ENCODE measurements at places on chromosomes 5 and 9. TPM values are rescaled to one million over a fixed set of nuclear protein-coding genes. Genes with fewer than 3 reads are reported as not detected.
A peak's percentile ranks its signal among the peaks of the same experiment; 100 is the strongest.

Gene OLFM1
- not detected for total RNA-seq

Gene GRXCR2
- total RNA-seq: not detected

Gene FLT4
- 3.2 TPM for total RNA-seq

GRCh38 chr9:13705373-13705772, 425.9 kb upstream of the MPDZ start:
- DNase-seq: peak; percentile 79

DNA sequence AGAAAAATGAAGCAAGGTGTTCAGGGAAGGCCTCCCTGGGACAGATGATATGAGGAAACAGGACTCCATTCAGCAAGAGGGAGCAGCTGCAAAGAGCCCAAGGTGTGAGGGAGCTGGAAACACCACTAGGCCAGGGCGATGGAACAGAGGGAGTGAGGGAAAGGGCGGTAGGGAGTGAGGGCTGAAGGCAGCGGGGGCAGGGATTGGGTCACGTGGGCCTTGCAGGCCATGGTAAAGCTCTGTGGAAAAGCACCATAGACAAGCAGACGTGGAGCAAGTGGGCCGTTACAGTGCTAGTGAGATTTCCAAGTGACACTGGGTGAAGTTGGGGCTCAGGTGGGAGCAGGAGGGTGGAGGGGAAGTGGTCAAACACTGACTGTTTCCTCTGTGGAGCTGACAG, 10.8 kb upstream of the PRRC1 start:
- DNase-seq: no peak

GRCh38 chr9:87112656-87113055, 165.3 kb upstream of the GAS1 start:
- DNase-seq: peak; percentile 74

DNA sequence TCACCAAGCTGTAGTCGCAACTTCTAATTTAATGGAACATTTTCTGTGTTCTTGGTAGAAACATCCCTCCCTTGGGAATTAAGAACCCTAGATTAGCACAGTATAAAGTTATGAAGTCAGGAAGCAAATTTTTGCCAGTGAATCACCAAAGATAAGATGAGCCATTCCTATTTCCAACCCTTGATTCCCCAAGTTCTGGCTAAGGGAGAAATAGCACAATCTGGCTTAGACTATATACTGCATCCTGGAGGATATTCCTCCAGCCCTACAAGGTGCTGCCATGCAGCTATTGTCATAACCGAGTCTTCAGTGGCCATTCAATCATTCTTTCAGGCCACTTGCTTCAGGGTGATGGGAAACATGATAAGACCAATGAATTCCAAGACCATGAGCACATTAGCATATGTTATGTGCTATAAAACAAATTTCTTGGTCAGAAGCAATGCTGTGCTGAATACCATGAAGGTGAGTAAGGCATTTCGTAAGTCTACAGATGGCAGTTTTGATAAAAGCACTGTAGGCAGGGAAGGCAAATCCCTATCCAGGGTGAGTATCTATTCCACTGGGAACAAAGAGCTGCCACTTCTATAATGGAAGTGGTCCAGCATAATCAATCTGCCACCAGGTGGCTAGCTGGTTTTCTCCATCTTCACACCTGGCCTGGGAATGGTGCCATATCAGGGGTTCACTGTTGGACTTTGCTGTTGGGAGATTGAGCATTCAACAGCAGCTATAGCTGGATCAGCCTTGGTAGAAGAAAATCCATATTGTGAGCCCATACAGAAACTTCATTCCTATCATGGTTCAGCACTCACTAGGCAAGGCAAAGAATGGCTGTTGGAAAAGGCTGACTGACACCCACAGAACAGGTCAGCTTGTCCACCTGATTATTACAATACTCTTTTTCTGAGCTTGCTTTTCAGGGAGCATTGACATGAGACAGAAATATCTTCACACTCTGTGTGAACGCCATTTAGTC, 19.6 kb upstream of the ARL15 start:
- peak; percentile 93 for DNase-seq

GRCh38 chr9:79706512-79706911, 134.7 kb downstream of the TLE4 start:
- DNase-seq: no peak

DNA sequence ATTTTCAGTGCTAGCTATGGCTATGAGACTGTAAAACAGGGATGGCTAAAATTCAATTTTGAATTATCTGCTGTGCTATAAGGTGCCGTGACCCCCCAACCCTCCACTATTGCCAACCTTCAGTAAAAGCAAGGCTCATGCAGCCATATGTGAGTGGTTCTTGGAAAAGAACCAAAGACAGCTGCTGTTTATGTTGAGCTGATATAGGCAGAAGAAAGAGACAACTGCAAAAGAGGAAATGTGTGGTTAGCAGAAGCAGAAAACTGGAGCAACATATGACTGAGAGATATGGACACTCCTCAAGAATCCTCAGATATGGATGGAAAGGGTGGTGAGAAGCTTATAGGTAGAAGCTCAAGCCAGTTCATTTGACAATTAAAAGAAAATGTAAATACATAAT, 200.3 kb downstream of the TLE1 start:
- peak; percentile 49 for DNase-seq

DNA sequence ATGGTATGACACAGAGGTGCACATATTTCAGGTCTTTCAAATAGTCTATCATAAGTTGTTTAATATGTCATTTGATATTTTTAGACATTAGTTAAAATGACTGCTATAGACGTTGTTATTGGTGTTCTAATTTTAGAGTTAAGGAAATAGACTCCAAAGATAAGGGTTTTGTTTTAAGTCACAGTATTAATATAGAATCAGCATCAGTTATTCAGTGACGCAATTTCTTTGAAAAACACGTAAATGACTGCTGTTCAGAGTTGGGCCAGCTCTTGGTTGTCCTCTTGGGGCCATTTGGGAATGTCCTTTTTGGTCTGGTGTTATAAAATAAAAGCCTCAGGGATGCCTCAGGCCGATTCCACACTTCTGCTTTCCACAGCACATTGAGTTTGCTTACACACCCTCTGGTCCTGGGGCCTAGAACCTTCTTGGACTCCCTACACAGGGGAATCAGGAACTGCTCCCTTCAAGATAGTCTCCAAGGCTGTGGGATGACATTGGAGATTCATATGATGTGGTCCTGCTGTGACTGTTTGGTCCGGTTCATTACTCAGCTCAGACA, 14.3 kb downstream of the OTULIN start:
- no peak for DNase-seq

DNA sequence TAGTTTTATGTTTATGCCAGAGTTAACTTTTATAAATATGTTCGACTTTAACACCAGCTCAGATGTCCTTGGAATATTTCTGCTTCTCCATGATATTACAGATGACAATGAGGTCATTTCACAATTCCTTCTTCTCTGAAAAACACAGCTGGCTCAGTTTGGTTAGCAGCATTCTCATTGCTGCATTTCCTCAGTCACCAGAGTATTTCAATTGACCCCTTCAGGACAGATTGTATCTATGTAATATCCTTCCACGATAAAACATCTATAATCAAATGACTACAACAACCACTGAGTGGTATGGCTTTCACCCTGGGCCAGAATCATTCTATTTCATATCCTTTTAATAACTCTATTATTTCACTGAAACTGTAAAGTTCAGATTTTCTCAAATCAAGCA, 148.7 kb downstream of the OXCT1 start:
- peak; percentile 10 for DNase-seq

DNA sequence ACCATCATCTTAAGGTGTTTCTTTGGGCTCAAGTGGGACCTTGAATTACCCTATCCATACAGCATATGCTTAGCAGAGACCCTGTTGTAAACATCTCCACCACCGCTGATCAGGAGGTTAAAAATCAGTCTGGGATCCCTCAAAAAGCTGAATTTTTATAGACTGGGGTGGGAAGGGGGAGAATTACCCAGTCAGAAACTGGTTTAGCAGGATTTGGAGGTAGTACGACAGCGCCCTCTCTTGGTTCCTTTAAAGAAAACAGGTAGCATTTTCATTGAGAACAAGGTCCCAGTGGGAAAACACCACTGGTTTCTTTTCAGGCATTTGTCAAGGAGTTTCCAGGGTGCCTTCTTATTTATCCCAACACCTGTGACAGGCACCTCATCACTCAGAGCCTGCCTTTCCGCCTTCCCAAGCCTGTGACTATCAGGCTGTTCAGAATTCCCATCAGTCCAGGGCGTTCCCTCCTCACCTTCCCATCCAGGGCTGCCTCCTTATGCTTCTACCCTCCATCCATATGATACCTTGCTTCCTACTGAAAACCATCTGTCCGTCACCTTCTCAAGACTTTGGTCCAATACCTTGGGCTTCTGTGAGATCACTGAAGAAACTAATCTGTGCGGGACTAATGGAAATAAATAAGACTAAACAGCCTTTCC, 203.8 kb upstream of the RAI14 start:
- DNase-seq: peak; percentile 31

Gene RASEF
- not detected for total RNA-seq

GRCh38 chr9:3884736-3885135, 358.9 kb upstream of the RFX3 start:
- DNase-seq: peak; percentile 84

- no peak for DNase-seq
These were observed 572.8 kb downstream of the CCDC171 start for GRCh38 chr9:16125629-16126028.

Gene C7
- not detected for total RNA-seq

- peak; percentile 88 for DNase-seq
These were observed 27.8 kb downstream of the NFIL3 start for GRCh38 chr9:91395553-91396471.

Gene PRRT1B
- not detected for total RNA-seq

DNA sequence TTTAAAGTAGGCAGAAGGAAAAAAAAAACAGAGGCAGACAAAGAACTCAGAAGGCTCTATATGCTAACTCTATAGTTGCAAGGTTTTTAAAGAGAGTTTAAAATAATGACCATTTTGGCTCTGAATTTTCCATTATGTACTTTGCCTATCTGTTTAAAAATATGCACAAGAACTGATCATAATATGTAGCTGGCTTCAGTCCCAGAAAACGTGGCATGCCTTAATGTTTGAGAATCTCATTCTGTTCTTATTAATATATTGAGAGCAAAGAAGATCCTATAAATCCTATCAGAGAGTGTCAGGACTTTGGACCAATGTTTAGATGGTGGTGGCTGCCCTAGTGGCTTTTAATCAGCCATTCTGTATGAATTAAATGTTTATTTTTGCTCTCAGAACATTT, 121.5 kb downstream of the JMY start:
- no peak for DNase-seq

- DNase-seq: no peak
These were observed 3.2 kb downstream of the ODF2 start for GRCh38 chr9:128459011-128459410.

- DNase-seq: peak; percentile 85
These were observed 71.5 kb downstream of the ELAVL2 start for GRCh38 chr9:23754551-23754950.

DNA sequence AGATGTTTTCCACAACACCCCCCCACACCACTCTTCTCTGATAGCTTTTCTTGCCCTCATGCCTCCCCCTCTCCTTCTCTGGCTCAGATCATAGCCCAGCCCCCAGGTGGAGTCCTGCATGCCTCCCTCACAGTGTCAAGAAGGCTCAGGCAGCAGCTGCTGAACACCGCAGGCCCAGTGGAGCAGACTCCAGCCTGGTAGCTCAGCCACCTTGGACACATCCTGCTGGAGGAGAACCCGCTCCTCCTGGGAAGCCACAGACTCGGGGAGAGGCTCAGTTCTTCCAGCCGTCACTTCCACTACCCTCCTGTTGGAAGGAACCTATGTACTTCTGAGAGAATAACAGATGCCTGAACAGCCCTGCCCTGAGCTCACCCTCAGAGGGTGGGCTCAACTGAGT, 143.4 kb downstream of the SPOCK1 start:
- DNase-seq: no peak

GRCh38 chr5:159752622-159753275, 163.5 kb upstream of the ADRA1B start:
- peak; percentile 63 for DNase-seq

DNA sequence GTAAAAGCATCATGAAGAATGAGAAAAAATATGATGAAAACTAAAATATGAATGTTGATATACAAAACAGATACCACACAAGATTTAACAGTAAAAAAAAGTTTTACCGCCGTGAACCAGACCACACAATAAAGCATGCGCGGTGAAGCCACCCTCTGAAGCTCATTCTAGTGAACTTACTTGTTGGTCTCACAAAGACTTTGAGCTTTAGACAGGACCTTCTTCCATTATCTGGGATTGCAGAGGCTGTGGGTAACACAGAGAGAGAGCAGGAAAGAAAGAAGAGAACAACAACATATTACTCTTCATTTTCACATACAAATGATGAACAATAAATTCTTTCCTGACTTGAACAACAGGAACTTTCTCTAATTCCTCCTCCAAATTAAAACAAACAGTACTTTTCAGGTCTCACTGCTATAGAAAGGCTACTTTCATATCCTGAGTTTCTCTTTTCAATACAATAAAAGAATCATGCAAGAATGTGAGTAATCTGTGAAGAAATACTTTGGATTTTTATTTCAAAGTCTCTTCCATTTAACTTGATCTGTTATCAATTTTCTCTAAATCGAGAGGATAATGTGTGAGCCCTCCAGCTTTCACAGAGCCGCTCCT, 283.1 kb downstream of the EFNA5 start:
- DNase-seq: no peak

- DNase-seq: no peak
These were observed 16.2 kb upstream of the SHOC1 start for GRCh38 chr9:111810908-111811307.

Gene BICD2
- 59.2 TPM for total RNA-seq

- no peak for DNase-seq
These were observed 200.1 kb downstream of the GAPVD1 start for GRCh38 chr9:125461636-125462190.

DNA sequence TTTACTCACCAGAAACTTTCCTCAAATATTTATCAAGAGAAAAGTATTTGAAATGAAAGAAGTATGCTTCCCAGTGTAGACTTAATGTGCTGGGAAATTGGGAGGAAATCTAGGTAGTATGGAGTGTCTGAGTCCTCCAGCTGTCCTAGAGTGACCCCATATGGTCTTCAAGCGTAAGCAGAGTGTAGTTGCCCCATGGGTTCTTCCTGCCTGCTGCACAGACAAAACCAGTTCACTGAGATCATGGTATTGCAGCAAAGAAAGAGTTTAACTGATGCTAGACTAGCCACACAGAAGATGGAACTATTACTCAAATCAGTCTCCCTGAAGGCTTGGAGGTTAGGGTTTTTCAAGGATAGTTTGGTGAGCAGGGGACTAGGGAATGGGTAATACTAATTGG, 114.9 kb upstream of the PRLR start:
- DNase-seq: peak; percentile 2

GRCh38 chr5:157295247-157295646, 29.3 kb downstream of the CYFIP2 start:
- DNase-seq: no peak

Gene GABRB2
- 10.5 TPM for total RNA-seq

GRCh38 chr5:139023286-139023685, 148.2 kb upstream of the LRRTM2 start:
- no peak for DNase-seq

DNA sequence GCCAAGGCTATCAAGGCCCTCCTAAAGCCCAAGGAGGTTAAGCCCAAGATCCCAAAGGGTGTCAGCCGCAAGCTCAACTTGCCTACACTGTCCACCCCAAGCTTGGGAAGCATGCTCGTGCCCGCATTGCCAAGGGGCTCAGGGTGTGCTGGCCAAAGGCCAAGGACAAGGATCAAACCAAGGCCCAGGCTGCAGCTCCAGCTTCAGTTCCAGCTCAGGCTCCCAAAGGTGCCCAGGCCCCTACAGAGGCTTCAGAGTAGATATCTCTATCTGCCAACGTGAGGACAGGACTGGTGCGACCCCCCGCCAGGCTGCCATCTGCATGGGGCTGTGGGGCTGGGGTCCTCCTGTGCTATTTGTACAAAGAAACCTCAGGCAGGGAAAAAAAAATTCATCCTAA, 3.3 kb downstream of the HOMER1 start:
- DNase-seq: no peak

All from LHCN-M2 (cell line).